Left colon (tissue), 2 donors: ENCODE measurements at places on chromosomes 6 and 20. TPM values are rescaled to one million over a fixed set of nuclear protein-coding genes. Genes with fewer than 3 reads are reported as not detected.

ZNF292 gene
- total RNA-seq: 47.5 TPM

DNA sequence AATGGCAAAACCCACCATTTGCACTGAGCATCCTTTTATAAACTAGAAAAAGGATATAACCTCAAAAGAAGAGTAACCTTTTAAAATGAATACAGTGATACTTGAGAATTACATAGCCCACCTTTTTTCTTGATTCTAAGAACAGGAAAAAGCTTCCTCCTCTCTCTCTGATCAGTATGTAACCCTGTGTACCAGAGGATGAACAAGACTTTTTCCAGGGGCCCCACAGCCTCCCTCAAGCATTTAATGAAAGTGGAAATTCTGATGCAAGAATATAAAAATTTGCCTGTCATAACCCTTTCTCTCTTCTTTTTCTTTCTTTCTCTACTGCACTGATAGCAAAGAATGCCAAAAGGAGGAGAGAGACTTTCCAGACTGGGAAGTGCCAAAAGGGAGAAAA lies 64.2 kb upstream of the BTN3A2 start:
- DNase-seq: no peak

LAMA2 gene
- 14.4 TPM for total RNA-seq

GRCh38 chr20:54194724-54195438 lies 13.0 kb upstream of the PFDN4 start:
- no peak for DNase-seq

- DNase-seq: no peak
These were observed 982 bp downstream of the DNAJC5 start for GRCh38 chr20:63895952-63896263.

DNA sequence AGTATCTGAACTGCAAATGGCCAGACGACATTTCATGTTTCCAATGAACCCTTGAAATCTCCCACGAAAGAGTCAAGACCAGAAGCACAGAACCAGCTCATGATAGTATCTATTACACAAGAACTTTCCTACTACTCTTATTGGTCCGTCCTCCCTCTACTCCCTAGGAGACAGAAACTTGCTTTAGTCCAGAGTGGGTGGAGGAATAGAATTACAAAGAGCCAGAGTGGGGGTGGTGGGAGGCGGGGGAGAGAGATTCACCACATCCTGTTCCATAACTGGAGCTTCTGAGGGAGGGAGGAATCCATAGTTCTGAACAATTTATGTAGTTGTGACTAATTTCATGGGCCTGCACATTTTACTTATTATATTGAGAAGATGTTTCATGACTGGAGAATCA lies 18.5 kb upstream of the WFDC10A start:
- no peak for DNase-seq

- DNase-seq: no peak
These were observed 330.1 kb downstream of the HDGFL1 start for GRCh38 chr6:22899426-22899825.

- DNase-seq: no peak
These were observed 19.7 kb downstream of the TRAF3IP2 start for GRCh38 chr6:111585974-111586315.

DNA sequence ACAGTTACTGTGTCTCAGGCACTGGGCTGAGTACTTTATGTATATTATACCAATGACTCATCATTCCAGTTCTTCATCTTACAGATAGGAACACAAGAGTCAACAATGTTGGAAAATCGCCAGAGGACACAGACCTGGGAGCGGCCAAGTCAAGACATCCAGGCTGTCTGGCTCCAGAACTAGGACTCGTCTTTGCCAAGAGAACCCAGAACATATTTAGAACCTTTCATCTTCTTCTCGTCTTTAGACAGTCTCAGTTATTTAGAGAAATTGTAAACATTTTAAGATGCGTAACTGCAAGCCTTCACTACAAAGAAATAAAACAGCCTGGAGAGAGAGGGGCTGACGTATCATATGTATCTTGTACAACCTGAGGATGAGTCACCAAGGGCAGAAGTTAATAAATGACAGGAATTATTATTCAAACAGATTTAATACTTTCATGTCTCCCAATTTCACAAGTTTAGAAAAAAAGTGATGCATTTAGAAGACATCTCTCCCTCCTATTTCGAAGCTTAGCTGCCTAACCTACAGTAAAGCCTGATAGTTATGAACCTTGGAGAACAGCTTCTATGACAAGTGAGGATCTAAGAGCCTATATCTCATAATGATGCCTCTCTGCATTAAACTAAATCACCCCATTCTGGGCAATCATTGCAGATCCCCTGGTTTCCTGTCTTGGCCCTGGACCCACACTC lies 43.4 kb downstream of the SLC22A3 start:
- DNase-seq: peak; percentile 31

- DNase-seq: peak; percentile 53
These were observed 33.2 kb upstream of the NCOA3 start for GRCh38 chr20:47468290-47469050.

TP53TG5 gene
- 0.85 TPM for total RNA-seq

DNA sequence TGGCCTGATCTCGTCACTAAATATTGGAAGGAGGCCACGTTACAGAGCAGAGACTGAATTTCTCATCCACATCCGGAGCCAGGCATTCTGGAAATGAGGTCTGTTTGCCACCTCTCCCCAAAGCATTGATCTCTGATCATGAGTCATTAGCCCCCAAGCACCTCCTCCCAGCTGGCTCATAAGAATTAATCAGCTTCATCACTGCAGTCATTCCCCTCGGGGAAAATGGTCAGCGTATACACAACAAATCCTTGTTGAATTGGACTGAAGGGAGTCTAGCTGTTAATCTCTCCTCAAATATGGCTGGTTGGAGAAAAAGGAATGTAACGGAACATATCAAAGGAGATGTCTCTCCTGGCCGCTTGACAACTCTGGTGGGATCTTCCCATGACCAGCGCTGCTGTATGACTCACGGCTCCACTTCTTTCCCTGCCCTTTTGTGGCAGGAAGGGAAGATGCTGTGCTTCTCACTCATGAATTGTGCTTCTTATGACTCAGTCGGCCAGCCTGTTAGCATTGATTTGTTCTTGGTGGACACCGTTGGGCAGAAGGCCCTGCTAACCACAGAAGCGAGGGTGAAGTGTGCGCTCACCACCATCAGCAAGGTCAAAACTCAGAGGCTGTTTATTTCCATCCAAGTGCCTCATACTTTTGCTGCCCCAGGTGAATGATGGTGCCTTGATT lies 76.7 kb downstream of the RNF182 start:
- no peak for DNase-seq

DNA sequence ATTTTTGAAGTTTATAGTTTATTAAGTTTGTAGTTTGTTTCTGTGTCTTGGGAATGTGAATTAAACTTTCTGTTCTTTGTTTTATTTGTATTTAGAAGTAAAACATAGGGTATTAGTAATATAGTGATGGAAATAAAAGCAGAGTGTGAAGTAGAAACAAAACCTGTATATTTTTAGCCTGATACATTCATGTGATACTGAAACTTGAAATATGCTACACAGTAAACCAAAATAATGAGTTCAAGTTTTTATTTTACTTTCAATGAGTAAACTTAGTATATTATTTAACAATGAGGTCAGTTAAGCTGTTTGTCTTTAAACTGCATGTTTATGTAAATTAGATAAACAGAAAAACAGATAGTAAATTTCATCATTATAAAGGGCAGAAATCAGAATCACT lies 1592.6 kb downstream of the GRIK2 start:
- DNase-seq: no peak

- DNase-seq: no peak
These were observed 67.8 kb upstream of the EDN3 start for GRCh38 chr20:59232618-59233017.

- no peak for DNase-seq
These were observed 12.1 kb downstream of the RBM39 start for GRCh38 chr20:35729836-35730582.

DNA sequence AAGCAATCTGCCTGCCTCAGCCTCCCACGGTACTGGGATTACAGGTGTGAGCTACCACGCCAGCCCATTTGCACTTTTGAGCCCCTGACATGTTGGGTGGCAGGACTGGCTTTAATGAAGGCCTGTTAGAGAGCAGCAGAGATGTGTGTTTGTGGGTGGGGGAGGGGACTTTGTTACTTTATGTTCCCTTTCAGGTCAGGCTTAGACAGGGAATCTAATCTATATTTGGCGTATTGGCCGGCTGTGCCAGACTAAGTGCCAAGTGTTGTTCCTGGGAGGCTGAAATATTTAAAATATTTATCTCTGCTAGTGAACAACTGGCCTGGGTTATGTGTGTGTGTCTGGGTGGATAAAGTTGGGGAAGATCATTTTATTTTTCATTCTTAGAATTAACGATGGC lies 6.1 kb downstream of the GMPR start:
- DNase-seq: no peak

DNA sequence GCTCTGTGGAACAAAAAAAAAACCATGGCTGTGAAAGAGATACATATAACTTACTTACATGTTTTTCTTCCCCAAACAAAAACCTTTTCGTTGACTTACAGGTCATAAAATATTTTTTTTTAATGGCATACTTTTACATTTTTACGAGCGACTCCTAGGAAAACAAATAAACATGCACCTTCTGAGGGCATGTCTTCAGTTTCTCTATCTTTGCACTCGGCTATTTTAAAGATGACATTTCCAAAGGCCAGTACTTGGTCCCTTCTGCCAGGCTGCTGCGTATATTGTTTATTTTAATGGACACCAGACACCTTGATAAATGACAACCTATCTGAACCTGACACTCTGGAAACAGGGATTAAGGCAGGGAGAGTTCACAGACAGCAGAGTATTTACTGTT lies 49.4 kb downstream of the PIGU start:
- no peak for DNase-seq

- DNase-seq: no peak
These were observed 443.9 kb downstream of the CDKAL1 start for GRCh38 chr6:20978151-20978614.

DNA sequence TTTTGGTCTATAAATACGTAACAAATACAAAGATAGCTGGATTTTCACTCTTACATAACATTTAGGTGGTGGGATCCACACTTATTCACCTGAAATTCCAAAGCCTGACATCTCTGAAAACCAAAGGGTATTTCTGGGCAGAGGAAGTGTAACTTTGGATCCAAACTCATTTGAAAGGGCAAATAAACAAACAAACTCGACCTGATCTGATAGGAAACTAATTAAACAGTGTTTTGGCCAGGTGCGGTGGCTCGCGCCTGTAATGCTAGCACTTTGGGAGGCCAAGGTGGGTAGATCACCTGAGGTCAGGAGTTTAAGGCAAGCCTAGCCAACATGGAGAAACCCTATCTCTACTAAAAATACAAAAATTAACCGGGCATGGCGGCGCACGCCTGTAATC lies 128.9 kb downstream of the ZMYND8 start:
- DNase-seq: no peak

ZNF391 gene
- 1.8 TPM for total RNA-seq

GRCh38 chr20:49579874-49580812 lies 12.2 kb upstream of the PTGIS start:
- peak; percentile 45 for DNase-seq

DNA sequence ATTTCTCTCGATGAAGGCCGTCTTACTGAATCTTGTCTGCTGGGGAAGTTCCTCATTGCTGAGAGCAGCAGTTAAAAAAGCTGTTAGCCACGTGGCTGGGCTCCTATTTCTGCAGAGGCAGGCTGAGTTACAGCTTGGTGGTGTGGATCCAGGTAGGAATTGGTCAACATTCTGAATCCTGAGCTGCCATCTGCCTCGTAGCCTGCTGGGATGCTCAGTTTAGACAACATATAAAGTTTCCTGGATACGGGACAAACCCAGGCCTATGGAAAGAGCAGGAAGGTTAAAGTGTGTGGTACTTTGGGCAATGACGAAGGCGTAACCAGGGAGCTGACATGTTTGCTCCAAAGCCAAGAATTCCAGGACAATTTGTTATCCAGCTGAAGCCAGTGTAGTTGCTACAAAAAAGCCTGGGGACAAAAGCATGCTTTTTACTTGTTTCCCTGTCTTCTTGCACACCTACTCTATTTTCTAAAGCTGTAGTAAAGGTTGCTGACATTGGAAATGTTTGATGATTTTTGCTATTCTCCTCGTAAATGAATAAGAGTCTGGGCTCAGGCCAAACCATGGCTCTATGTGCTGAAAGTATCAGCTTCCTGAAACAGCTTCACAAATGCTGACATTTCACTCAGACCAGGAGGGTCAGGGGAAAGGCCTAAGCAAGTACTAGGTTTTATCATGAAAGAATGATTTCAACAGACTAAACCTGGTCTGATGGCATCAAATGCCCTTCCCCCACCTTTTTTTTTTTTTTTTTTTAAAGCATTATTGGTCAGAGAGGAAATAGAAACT lies 12.4 kb upstream of the MYLK2 start:
- no peak for DNase-seq

IL17A gene
- total RNA-seq: not detected

DNA sequence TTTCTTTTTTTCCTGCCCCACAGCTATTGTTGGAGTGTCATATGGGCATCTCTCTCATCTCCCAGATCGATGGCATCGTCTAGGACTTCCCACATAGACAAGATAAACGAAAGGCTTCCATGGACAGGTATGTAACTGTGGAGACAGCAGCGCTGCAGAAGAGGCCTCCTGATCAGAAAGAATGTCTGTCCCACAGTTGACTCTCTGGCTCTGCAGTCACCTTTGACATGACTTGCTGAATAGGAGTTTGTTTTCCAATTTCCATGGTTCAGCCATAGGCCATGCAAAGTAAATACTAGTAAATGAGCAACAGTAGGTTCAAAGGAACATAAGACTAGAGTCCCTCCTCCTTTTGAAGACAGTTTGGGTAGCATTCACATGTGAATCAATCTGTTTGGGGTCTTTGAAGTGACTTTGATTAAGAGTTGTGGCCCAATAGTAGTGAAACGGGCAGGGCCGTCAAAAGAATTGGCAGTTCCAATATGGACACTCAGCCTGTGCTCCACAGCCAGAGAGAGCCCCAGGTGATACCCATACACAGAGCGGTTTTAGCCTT lies 134.7 kb upstream of the IFNGR1 start:
- no peak for DNase-seq

DNA sequence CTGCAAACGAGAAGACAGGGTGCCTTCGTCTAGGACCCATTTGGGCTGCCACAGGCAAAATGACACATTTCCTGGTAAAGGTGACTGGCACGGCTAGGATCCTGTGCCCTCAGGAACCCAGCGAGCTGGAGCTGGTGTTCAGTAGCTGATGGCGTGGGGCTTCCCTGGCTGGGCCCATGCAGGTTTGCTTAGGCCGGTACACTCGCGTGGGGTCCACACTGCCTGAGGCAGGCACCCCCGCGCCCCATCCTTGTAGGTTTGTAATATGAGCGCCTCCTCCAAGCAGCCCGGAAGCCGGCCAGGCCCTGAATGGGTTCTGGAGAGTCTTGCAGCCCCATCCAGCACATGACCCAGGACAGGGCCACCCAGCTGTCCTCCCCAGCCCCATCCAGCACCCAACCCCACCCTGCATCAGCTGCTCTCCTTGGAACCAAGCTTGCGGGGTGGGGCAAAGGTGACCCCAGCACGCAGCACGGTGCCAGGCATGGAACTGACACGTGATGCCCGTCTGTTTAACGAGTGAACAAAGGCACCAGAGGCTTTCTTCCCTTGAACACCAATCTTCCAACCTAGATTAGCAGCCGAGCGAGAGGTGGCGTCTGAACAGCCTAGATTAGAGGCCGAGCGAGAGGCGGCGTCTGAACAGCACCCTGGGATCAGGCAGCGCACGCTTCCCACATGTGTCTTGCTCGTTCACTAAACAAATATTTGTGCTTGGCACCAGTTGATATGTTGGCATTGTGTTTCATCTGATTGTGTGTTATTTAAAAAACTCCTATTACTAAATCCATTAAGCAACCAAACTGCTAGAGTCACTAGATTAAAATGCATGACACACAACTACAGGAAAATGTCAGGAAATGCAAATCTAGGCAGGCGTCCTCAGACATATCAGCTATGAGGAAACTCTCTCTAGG lies 112.1 kb downstream of the DLL1 start:
- DNase-seq: peak; percentile 46

LAMA4 gene
- total RNA-seq: 31.8 TPM

GRCh38 chr6:143579703-143580102 lies 68.2 kb upstream of the FUCA2 start:
- DNase-seq: no peak
